ENCODE measurements at places on chromosomes 2 and 18.

- peak; percentile 56 for DNase-seq
Observed at GRCh38 chr2:160394153-160394552, 99.5 kb downstream of the RBMS1 start.

DNA sequence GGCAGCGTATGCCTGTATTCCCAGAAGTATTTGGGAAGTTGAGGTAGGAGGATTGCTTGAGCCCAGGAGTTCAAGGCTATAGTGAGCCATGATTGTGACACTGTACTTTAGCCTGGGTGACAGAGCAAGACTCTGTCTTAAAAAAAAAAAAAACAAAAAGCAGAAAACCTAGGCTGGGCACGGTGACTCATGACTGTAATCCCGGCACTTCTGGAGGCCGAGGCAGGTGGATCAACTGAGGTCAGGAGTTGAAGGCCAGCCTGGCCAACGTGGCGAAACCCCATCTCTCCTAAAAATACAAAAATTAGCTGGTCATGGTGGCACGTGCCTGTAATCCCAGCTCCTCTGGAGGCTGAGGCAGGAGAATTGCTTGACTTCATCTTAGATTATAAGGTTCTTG lies 46.4 kb downstream of the MTA3 start:
- no peak for DNase-seq

DNA sequence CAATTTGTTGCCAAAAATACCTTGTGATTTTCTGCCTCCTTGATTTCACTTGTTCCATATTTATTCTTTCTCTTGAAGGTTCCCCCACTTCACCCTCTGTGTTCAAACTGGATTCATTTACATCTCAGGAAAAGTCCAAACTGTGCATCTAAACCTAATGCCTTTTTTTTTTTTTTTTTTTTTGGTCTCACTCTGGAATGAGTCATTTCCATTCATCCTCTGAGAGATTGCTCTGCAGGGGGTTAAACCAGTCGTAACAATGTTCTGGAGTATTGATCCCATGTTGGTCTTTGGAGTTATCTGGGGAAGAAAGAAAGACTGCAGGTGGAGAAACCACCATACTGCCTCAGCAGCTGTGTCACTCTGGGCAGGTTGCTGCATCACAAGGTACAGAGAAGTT lies 119.7 kb downstream of the TACR1 start:
- DNase-seq, result no peak

DNA sequence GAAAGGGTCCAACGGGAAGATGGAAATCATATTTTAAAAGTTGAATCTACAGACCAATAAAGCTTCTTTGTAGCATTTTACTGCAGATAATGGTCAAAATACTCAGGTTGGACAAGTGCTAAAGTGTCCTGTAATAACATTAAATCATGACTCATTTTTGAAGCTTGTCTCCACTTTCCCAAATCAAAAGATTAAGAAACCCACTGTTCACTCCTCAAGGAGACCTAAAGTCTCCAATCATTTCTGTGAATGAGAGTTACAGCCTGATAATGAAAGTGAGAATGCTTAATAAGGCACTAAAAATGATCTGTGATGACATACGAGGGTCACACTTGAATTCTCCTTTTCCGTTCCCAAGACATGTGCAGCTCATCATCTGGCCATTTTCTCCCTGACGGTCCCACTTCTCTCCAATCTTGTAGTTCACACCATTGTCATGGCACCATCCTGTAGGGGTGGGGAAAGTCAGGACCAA lies 53.4 kb downstream of the ATIC start:
- DNase-seq, result no peak

DNA sequence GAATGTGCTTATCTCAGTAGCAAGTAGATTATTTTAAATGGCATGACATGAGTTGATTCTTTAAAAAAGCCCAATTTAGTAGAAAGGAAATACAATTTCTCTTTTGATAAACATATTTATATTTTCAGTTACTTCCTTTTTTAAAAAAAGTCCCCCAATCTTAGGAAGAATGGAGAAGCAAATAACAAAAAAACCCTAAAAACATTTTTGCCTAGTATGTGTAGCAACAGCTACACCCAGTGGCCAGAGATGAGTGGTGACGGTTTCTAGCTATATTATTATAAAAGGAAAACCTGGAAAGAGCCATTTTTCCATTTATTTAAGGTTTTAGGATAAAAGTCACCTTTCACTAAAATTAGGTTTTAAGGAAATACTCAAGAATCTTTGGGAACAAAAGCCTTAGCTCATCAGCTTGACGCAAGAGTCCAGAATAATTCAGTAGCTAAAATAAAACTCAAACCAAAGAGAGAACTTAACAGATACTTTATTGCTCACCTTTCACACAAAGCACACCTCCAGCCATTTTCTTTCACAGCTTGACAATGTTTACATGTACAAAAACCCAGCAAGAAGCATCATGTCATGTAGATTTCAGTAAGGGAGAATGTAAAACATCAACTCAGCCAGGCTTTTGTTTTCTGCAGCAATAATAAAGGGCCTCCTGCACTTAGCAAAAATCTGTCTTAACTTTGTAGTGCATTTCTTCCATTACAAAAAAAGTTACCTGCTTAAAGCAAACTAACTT lies 15.7 kb downstream of the FAM98A start:
- peak; percentile 36 for DNase-seq

DNA sequence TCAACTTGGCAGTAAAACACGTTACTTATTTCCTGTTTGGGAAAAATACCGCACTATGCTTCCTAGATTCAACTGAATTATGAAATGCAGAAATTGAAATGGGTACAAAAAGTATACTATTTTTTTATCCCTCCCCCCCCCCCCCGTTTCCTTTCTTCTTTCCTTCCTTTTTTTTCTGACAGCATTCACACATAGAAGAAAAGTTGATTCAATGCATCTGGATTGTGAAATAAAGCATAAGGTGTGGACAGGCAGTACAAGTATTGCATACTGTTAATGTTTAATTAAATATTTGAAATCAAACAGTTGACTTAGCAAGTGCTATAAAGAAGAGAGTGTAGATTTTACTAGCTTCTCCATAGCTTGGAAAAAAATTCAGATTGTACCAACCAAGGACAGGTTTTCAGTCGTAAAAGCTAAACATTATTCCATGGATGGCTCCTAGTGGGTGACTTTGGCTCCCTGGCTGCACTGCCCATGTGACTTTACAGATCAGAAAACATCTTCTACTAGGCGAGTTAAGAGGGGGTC lies 21.6 kb upstream of the AGFG1 start:
- DNase-seq, result no peak

- DNase-seq, result no peak
Observed at GRCh38 chr2:230868161-230868946, 3.6 kb downstream of the ITM2C start.

GRCh38 chr2:110969696-110970095 lies 151.0 kb upstream of the BCL2L11 start:
- no peak for DNase-seq

DNA sequence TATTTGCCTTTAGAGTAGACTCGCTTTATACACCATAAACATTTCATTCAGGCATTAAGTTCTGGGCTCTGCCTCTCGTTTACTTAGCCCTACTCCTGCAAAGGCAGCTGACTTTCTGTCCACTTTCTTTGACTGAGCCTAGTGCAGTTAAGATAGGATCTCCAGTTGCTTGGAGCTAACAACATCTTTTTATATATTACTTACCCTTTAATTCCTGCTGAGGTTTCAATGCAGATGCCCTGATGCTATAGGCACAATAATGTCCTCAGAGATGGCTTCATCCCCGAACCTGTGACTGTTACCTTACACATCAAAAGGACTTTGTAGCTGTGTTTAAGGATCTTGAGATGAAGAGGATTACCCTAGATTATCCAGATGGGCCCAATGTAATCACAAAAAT lies 505.8 kb upstream of the TNP1 start:
- no peak for DNase-seq

DNA sequence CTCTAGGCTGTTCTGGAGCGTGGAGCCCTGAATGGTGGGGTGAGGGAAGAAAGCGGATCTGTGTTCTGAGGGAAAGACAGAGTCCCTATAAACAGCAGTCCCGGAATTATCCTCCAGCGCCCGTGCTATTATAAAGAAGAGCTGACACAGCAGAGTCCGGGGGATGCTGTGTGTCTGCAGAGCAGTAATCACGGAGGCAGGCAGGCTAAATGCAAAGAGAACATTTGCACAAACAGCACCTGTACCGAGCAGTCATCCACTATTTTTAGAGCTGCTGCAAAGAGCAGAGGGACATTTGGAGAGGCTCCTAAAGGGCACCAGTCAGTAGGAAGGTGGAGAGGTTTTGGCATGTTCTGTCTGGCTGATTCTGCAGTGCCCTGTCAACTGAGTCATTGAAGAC lies 293.8 kb upstream of the SLC14A2 start:
- DNase-seq, result no peak

- no peak for DNase-seq
Observed at GRCh38 chr2:52510432-52510831, 1257.2 kb upstream of the CHAC2 start.

DNA sequence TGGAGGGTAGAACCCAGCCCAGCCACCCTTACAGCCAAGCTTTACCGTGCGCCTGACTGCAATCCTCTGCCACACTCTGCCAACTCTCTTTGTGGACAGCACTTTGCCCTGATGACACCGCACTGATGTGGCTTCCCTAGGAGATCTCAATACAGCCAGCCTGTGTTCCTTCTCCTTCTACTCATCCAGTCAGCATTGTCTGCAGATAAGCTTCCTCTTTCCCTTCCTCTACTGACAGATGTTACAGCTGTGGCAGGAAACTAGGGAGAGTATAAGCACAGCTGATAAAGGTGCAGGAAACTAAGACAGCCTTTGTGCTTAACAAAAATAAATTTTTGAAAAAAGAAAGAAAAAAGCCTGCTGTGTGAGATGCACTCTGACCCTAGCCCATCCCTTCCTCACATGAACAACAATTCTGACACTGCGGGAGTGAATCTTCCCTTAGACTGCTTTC lies 25.0 kb downstream of the CEP68 start:
- DNase-seq, result no peak

- no peak for DNase-seq
Observed at GRCh38 chr18:78770139-78770822, 209.3 kb upstream of the SALL3 start.

DNA sequence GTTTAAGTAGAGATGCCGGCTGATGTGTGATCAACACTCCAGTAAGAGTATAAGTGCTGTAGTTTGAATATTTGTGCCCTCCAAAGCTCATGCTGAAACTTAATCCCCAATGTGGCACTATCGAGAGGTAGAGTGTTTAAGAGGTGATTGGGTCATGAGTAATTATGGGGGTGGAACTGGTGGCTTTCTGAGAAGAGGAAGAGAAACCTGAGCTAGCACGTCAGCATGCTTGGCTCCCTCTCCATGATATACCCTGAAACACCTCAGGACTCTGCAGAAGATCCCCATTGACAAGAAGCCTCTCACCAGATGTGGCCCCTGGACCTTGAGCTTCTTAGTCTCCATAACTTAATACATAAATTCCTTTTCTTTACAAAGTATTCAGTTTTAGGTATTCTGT lies 584.8 kb downstream of the TSN start:
- no peak for DNase-seq

DNA sequence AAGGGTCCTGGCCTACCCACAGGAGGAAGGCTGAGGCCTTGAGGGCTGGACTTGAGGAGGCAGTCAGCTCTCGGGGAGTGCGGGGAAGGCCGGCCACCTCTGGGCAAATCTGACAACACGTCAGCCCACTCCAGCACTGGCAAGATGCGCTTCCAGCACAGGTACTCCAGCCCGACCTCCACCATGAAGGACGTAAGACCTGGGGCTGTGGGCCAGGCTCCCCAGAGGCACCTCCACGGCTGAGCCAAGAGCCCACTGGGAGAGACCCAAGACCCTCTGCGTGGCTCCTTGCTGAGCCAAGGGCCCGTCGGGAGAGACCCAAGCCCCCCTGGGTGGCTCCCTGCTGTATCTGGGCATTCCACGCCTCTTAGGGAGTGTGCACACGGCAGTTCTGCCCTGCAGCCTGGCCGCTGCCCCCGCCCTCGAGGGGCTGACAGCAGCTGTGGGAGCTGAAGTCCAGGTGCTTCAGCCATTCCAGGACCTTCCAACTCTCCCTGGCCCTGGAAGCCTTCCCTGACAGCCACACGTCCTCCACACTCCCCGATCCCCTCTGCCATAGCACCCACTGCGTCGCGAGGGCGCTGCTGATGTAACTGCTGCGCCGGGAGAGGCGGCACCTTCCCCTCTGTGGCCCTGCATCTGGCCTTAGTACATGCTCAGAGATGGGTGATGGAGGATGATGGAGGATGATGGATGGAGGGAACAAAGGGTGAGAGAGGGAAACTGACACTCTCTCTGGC lies 50.2 kb downstream of the BIN1 start:
- no peak for DNase-seq

DNA sequence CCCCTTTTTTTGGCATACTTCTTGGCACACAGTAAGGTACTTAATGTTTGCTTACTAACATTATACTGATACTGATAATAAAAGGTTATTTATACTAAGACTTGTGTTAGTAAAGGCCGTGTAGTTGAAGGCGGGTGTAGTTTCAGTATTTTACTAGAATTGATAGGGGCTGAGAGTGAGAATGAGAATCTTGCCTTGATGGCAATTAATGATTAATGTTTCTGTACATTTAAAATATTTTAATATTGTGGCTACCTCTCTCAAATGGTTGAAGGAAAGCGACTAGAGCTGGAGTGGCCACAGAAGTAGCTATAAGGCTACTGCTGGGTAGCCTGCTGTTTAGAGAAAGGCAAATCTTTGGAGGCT lies 29.3 kb downstream of the PELI1 start:
- DNase-seq, result no peak

DNA sequence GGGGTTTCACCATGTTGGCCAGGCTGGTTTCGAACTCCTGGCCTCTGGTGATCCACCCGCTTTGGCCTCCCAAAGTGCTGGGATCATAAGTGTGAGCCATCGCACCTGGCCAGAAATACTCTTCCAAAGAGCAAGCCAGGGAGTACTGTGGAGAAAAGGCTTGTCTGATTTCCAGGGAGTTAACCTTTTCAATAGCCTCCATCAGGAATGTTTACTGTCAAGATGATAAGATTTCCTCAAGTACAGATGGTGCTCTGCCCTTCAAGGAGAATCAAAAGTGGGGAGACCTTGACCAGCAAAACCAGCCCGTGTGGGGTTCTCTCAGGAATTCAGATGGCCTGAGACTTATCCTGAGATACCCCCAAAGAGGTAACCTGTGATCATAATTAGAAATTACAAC lies 237.2 kb downstream of the PRKCE start:
- no peak for DNase-seq

GRCh38 chr2:205465791-205466190 lies 216.5 kb upstream of the NRP2 start:
- DNase-seq, result no peak

GRCh38 chr18:8242151-8242696 lies 367.0 kb upstream of the RAB12 start:
- DNase-seq, result no peak

- DNase-seq, result no peak
Observed at GRCh38 chr2:162159446-162159845, 7.4 kb upstream of the GCG start.

DNA sequence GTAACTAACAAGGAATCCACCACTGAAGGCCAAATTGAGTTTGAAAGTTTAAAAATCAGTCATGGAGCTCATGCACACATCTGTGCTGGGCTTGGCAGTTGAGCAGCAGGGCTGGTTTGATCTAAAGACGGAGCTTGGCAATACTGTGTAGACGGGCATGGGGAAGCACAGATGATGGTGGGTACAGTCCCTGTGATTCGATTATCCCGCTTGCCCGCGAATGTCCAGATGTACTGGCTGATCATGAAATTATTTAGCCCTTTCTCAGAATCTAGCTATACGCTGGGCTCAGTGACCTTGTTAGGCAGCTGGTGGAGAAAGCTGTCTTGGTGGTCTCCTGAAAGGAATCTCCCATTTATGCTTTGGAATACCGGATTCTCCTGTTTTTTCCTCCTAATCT lies 74.8 kb upstream of the SOX11 start:
- no peak for DNase-seq

All from CD4-positive, alpha-beta memory T cell (primary cell).